ENCODE measurements at places on chromosomes 3 and 15.

GRCh38 chr15:91447991-91448644 lies 348.1 kb downstream of the SV2B start:
- no peak for DNase-seq

DNA sequence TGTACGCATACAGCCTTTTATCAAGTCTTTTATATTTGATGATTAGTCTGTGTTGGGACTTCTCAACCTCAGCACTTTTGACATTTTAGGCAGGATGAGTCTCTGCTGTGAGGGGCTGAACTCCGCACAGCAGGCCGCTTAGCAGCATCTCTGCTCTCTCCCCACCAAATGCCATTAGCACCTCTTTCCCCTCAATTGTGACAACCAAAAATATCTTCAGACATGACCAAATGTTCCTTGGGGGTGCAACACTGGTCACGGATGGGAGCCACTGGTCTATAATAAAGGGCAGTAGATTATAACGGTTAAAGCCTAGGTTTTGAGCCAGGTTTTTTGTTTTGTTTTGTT lies 109.7 kb upstream of the LRIG1 start:
- no peak for DNase-seq

DNA sequence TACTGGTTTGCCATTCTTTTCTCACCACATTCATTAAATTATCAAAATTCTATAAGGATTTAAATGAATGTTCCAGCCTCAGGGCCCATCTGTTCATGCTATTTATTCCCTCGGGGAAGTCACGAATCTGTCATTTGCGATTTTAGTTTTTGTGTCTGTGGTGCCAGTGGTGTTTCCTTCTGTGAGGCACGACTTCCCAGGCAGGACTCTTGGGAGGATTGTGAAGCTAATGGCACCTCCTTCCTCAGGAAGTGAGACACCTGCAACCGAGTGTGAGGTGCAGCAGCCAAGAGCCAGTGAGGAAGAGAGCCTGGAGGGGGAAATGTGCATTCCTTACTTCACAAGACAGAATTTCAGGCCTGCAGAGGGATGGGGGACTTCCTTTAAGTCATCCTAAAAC lies 24.1 kb downstream of the SV2B start:
- DNase-seq, result no peak

DNA sequence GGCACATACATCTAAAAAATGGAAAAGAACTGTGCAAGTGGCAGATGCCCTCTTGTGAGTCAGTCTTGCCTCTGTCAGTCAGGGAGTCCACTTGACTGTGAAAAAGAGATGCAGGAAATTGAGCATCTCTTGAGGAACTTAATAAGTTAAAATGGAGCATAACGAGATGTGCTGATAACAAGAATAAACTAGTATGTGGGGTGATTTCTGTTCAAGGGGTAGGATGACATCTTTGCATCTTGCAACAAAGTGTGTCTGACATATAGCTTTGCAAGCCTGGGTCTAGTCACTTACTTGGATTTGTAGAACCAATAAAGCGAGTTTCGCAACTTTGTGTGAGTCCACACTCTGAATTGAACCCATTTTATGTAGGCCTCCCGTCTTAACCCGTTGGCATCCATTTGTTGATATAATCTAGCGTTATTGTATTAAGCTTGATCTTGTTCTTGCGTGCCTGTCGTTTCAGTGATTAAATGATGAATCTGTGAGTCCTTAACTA lies 2.2 kb downstream of the USP3 start:
- no peak for DNase-seq

GRCh38 chr3:46670891-46671427 lies 22.5 kb downstream of the ALS2CL start:
- DNase-seq, result no peak

Data from putamen (tissue), 1 donor.